Left renal cortex interstitium (tissue), 4 donors: ENCODE measurements at places on chromosomes 5 and 9. TPM values are rescaled to one million over a fixed set of nuclear protein-coding genes. Genes with fewer than 3 reads are reported as not detected.

CMYA5 gene
- 13.0 TPM for polyA plus RNA-seq

SCGB3A2 gene
- 0.36 TPM for polyA plus RNA-seq

CDKN2B-AS1 gene
- polyA plus RNA-seq, result 0.06 TPM

C9orf50 gene
- 0.91 TPM for polyA plus RNA-seq

C5orf46 gene
- not detected for polyA plus RNA-seq

- no peak for DNase-seq
Observed at GRCh38 chr5:12467799-12468198, 563.6 kb upstream of the CTNND2 start.

GRCh38 chr9:70576116-70576515 lies 161.7 kb upstream of the KLF9 start:
- DNase-seq, result no peak

DNA sequence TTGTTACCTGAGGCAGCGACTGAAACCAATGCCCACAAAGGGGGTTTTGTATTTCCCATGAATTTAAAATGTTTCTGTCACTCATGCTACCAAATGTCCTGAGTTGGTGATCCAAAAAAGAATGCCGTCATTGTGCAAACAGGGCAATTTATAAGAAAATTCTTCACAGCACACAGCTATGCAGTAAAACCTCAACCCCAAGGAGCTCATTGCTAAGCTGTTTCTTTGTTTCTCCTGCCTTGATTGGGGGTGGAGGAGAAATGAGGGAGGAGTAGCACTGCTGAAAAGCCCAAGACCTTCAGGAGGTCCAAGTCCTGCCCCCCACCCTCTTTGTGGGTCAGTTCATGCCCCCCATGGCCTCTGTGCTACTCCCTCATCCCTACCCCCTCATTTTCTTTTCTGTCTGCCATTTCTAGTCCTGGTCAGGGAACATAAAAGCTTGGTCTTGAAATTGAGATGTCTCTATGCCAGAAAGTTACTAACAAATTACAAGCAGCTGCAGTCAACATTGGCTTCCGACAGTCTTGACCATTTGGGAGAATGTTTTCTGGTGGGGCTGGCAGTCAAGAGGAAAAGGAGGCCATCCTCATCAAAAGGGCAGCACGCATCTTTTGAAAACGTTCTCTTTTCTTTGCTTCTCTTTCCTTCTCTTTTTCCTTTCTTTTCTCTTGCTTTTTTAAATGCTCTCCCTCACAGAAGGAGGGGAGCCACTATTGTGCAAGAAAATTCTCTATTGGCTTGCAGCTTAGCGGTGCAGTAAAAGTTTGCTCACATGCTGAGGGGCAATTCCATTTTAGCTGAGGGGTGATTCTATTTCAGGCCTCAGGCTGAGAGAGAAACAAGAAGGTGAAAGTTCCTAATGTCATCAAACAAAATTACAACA lies 133.3 kb downstream of the GCNT1 start:
- DNase-seq, result no peak

DNA sequence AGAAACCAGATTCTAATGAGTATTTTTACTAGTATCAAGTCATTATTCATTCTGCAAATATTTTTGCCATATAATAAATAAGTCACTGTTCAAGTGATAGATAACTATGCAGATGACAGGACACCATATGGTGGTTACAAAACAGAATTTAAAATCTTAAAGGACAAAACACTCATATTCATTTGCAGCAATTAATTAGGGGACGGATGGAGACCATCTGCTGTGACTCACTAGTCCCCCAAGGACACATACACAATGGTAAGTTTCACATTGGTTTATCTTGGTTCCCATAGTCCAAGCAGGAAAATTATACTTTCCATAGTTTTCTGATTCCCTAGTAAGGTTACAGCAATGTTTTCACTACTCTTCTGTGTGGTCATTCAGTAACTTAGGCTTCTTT lies 28.4 kb upstream of the SPATA31C2 start:
- DNase-seq, result no peak

GRCh38 chr9:68710111-68710471 lies 5.1 kb downstream of the PIP5K1B start:
- no peak for DNase-seq

DNA sequence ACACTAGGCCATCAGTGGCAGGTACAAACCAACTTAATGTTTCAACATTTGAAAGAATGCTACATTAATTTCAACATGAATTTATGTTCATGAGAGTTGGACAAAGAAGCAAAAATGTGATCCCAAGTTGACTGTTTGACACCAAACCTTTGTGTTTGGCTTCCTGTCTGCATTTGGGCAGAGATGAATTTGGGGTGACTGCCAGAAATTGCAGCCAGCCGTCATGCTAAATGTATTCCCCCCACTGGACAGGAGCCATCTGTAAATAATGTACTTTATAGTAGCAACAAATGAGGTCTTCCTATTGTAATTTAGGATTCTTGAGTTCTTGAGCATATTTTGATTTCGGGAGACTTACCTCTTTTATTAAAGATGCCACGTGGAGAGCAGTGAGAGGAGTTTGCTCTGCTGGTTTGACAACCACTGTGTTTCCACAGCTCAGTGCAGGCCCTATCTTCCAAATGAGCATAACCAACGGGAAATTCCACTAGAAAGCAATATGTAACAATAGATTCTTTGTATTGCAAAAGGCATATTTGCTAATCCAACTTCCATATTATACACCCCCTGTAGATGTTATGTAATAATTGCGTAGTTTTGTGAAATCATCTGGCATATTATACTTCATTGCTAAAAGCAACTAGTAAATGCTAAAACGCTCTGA lies 27.6 kb downstream of the ALDH1A1 start:
- no peak for DNase-seq

DNA sequence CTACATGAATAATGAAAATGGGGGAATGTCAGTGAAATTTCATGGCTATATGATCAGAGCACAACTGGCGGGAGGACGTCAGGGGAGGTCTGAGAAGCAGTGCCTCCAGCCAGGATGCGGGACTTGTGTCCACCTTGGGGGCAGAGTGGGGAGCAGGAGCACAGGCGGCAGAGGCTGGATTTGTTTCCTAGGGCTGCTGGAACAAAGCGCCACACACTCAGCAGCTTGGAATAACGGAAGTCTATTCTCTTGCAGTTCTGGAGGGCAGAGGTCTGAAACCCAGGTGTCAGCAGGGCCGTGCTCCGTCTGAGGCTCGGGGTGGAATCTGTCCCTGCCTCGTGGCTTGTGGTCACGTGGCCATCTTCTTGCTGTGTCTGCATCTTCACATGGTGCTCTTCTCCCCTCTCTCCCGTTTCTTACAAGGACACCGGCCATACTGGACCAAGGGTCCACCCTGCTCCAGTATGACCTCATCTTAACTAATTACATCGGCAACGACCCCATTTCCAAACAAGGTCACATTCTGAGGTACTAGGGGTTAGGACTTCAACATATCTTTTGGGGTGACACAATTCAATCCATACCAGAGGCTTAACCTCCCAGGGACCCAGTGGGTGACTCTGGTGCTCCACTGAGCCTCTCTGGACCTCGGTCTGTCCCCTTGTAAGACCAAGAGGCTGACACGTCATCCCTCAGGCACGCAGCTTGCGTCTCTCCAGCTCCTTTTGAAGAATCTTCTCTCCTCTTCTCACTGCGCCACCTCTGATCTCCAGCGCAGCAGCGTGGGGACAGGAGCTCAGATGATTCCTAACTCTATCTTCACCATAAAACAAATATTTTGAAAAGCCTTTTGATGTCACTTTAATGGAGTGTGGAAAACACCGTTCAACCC lies 202.5 kb downstream of the CDK5RAP2 start:
- DNase-seq, result no peak

GRCh38 chr9:109717342-109717741 lies 62.7 kb upstream of the PALM2AKAP2 start:
- DNase-seq, result no peak

DNA sequence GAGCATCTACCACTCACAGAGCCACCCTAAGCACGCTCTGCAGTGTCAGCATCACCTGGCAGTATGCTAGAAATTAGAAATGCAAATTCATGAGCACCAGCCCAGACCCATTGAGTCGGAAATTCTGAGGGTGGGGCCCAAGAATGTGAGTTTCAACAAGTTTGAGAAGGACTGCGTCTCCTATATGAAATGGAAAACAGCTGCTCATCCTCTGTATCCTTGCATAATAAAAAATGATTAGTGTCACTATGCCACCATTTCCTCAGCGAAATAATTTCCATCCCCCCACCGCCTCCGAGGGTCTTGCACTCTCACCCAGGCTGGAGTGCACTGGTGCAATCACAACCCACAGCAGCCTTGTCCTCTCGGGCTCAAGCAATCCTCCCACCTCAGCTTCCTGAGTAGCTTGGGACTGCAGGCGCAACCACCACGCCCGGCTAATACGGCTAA lies 1.3 kb upstream of the IQGAP2 start:
- DNase-seq, result no peak

DNA sequence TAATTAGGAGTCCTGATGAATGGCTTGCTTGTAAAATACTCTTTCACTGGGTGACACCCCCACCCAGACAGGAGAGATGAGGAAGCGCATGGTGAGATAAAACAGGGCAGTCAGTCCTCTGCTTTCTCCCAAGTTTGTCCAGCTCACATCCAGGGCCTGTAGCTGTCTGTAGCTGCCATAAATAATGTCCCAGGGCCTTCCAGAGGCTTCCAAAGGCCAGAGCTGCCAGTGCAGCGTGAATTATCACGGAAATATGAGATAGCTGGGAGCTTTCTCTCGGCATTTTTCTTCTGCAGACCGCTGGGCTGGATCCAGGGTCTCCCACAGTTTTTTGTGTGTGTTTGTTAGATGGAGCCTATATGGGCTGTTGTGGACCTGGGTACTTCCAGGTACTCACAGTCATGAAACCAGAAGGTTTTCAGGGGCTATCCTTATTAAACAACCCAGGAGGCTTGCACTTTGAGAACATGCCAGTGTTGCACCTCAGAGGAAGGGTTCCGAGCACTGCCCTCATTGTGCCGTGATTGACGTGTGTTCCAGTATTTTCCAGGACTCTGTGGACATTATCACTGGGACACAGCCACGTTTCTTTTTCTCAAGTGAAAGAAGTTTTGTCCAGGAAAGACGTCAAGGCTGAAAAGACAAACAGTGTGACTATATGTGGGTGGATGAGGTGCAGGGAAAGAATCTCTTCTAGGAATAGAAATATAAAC lies 117.5 kb downstream of the FGF1 start:
- DNase-seq, result no peak

GRCh38 chr5:173329491-173330337 lies 1.5 kb upstream of the STC2 start:
- DNase-seq, result no peak

- no peak for DNase-seq
Observed at GRCh38 chr9:18786196-18786595, 246.8 kb downstream of the SAXO1 start.

DNA sequence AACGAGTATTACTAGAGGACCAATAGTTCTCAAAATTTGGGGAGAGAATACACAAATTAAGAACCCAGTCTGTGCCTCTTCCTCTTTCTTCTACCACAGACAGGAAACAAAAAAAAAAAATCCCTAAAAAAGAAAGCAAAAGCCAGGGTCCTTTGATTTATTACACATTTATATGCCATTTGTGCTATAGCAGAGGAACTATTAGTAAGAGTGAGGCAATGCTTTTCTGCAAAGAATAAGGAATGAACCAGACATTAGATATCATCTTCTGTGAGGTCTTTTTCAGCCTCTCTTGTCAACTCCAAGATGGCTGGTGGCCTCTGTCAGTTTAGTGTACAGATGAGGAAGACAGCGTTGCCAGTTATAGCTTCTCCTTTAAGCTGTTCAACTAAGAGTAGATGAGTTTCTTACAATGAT lies 127.6 kb downstream of the RFX3 start:
- no peak for DNase-seq

DNA sequence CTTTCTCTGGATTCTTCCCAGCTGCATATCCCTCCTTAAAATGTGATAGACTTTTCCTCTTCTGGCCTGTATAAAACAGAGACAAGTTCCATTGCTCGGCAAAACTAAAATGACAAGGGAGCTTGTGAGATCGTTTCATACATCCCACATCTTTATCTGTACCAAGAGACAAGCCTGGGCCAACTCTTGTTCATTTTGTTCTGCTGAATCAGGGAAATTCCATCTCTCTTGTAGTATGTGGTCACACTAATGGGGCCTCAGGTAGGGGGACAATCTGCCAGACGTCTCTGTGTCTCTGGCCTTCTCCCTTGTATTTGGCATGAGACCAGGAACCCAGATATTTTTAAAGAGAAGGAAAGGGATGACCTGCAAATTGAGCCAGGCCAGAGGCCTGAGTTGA lies 18.6 kb upstream of the PAPPA start:
- DNase-seq, result no peak

DNA sequence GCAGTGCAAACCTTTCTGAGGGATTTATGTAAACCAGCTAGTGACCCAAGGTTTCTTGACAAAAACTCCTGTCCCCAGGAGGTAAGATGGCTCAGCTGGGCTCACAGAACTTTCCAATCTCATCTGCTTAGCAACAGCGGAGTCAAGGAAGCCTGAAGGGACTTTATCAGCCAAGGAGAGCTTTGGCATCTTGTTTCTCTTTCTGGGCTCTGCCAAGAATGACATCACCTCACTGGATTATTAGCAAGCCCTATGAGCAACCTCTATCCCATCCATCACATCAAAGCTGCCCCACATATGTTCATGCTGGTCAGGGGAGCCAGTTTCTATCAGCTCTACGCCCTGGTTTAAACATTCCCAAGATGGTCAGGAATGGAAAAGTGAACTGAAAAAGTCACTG lies 461.3 kb downstream of the ENC1 start:
- no peak for DNase-seq

GRCh38 chr5:52771343-52772039 lies 16.2 kb upstream of the ITGA1 start:
- no peak for DNase-seq

GRCh38 chr9:98555651-98556465 lies 152.9 kb downstream of the GABBR2 start:
- DNase-seq, result no peak
